ENCODE measurements at places on chromosomes 3 and 15.

- no peak for DNase-seq
Measured at GRCh38 chr3:139374099-139374498, 15.3 kb downstream of the COPB2 start.

DNA sequence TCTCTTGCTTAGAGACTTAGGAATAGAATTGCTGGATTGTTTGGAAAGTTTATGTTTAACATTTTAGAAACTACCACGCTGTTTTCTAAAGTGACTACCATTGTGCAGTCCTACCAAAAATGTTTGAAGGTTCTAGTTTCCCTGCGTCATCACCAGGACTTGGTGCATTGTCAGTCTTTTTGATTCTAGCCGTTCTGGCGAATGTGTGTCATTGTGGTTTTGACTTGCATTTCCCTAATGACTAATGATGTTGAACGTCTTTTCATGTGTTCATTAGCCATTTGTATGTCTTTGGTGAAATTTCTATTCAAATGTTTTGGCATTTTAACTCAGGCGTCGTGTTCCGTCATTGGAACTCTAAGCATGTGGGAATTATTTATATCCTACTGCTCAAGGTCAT, 58.0 kb downstream of the CHD2 start:
- DNase-seq, result peak; percentile 76

DNA sequence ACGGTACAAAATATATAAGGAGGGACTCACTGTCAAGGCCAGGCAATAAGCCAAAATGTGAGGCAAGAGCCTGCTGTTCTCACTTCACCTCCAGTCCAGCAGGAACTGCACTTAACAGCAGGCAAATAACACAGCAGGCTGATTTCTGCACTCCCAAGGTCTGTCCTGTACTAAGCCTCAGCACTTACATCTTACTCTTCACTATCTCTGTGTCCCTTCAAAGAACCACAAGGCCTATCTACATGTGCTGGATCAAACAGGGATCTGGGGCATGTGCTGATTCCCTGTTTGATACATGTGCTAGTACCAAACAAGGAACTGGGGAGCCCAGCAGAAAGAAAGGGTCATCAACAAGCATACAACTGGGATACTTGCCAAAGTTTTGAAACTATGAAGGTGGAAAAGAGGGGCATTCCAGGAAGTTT, 22.2 kb downstream of the UACA start:
- DNase-seq, result no peak

DNA sequence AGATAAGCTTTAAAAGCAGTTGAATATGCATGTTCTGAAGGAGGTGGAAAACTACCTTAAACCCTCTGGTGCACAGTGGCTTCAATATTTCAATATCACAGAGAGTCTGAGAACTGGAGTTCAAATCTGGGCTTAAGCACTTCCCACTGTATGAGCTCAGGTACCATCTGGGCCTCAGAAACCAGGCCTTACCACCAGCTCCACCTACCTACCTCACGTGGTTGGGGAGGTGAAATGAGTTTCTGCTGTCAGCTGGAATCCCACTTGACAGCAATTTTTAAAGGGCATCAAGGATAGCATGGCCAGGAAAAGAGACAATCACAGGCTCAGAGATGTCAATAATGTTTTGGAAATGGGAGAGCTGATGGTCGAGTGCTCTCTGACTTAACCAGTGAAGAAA, 5.0 kb downstream of the CHCHD4 start:
- DNase-seq, result no peak

GRCh38 chr15:37094915-37095711, 5.2 kb downstream of the MEIS2 start:
- DNase-seq, result no peak

- DNase-seq, result no peak
Measured at GRCh38 chr3:126512916-126513650, 4.5 kb downstream of the UROC1 start.

GRCh38 chr3:109268181-109268580, 48.1 kb downstream of the DPPA2 start:
- no peak for DNase-seq

GRCh38 chr15:98455904-98456303, 192.4 kb upstream of the IGF1R start:
- no peak for DNase-seq

Measured in stimulated activated CD4-positive, alpha-beta T cell treated with anti-CD3 and anti-CD28 coated beads, Interleukin-4, amount 100 ng/mL, for 24 hours (primary cell).